Mesothelial cell of epicardium (in vitro differentiated cells): ENCODE measurements at places on chromosomes 2 and 18. TPM values are rescaled to one million over a fixed set of nuclear protein-coding genes. Genes with fewer than 3 reads are reported as not detected.

DNA sequence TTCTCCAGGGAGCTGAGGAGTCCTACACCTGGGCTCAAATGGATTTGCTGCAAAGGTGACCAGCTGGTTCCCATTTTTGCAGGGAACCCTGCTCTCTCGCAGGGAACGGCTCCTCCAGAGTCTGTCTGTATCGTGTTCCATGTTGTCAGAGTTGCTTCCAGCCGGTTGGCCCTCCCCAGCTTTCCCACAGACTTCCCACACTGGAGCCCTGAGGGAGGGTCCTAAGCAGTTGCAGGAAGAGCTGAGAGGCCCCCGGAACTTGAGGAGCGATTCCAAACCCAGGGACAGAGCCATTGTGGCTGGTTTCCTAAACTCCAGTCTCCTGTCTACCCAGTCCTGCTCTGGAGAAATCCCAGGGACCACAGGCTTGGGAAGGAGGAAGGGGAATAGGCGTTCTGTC lies 121.7 kb upstream of the PPP1CB start:
- no peak for DNase-seq
- no peak overlapping the region for H3K4me3 ChIP-seq
- peaks cover 23% of the 10 kb centered on the region for H3K4me1 ChIP-seq
- no peaks in the 10 kb centered on the region for H3K27me3 ChIP-seq
- no peaks in the 10 kb centered on the region for H3K36me3 ChIP-seq
- H3K27ac ChIP-seq = no peak overlapping the region

GRCh38 chr2:186575302-186575701 lies 14.6 kb upstream of the ITGAV start:
- H3K27me3 ChIP-seq = no peaks in the 10 kb centered on the region
- no peak for DNase-seq
- no peaks in the 10 kb centered on the region for H3K36me3 ChIP-seq
- peak overlapping the region; percentile 95 for H3K27ac ChIP-seq
- H3K4me3 ChIP-seq = no peak overlapping the region

DNA sequence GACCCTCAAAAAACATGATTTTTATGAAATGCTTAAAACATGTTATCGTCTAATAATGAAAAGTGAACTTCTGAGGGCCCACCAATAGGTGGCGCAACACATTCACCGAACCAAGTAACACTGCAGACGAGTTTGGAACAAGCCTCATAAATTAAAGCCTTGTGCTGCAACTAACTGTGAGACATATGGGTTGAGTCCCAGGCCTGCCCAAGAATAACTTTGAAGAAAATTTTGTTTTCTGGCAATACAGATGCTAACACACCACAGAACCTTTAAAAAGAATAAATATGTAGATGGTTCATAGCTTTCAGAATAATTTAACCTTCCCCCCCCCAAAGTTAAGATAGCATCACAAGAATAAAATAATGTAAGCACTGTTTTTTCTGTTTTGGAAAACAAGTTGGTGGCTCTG lies 285.9 kb downstream of the RNF144A start:
- peaks cover 9% of the 10 kb centered on the region for H3K4me1 ChIP-seq
- no peak overlapping the region for H3K4me3 ChIP-seq
- peaks cover 3% of the 10 kb centered on the region for H3K36me3 ChIP-seq
- no peaks in the 10 kb centered on the region for H3K27me3 ChIP-seq
- DNase-seq = peak; percentile 70

The CHST9 gene
- 1.8 to 2.4 TPM (median 2.3 TPM) in 3 replicates for total RNA-seq

The UGT1A6 gene
- total RNA-seq = not detected in 3 replicates

The MGAT5 gene
- total RNA-seq = 38.2 to 42.9 TPM (median 41.1 TPM) in 3 replicates
